Spinal cord (tissue), 10 donors: ENCODE measurements at places on chromosomes 7 and 10.

DNA sequence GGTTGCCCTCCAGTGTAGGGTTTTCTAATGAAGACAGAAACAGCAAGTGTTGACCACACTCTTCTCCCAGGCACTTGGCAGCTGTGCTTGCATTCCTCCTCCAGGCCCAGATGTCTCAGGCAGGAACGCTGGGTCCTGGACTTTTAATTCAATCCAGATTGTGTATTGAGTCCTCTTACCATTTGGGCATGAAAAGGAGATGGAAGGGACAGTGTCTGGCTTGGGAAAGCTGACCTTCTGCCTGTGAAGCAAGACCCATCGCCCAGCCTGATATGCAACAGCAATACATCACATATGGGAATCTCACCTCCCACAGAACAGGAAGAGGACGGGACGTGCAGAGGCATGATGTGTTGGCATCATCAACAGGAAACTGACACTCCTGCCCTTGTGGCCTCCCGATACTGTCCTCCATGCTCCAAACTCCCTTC is 174.4 kb upstream of the LYZL2 start:
- H3K27me3 ChIP-seq: no peaks in the 10 kb centered on the region
- H3K4me1 ChIP-seq: peaks cover 5% of the 10 kb centered on the region

- H3K36me3 ChIP-seq: no peaks in the 10 kb centered on the region
- H3K27ac ChIP-seq: no peak overlapping the region
- no peak overlapping the region for H3K4me3 ChIP-seq
- H3K27me3 ChIP-seq: no peaks in the 10 kb centered on the region
- H3K4me1 ChIP-seq: no peaks in the 10 kb centered on the region
- no peak for DNase-seq
These were observed 7.4 kb downstream of the CALN1 start for GRCh38 chr7:72404743-72405142.

- H3K27ac ChIP-seq: no peak overlapping the region
- no peak for DNase-seq
- H3K4me3 ChIP-seq: no peak overlapping the region
- no peaks in the 10 kb centered on the region for H3K27me3 ChIP-seq
These were observed 21.9 kb upstream of the CPN1 start for GRCh38 chr10:100103581-100103980.

GRCh38 chr7:27188386-27189294 is 3.6 kb upstream of the HOXA11 start:
- H3K27me3 ChIP-seq: peaks cover 100% of the 10 kb centered on the region
- DNase-seq: peak; percentile 29
- peak overlapping the region; percentile 24 for H3K4me3 ChIP-seq
- H3K27ac ChIP-seq: peak overlapping the region; percentile 57
- H3K36me3 ChIP-seq: no peaks in the 10 kb centered on the region
- H3K4me1 ChIP-seq: peaks cover 65% of the 10 kb centered on the region

GRCh38 chr10:1036341-1036791 is 10.7 kb upstream of the IDI2 start:
- peaks cover 9% of the 10 kb centered on the region for H3K4me1 ChIP-seq
- H3K36me3 ChIP-seq: peaks cover 18% of the 10 kb centered on the region
- no peak for DNase-seq
- no peak overlapping the region for H3K27ac ChIP-seq
- H3K4me3 ChIP-seq: no peak overlapping the region
- H3K27me3 ChIP-seq: no peaks in the 10 kb centered on the region
